ENCODE measurements at places on chromosomes 16 and 17. TPM values are rescaled to one million over a fixed set of nuclear protein-coding genes. Genes with fewer than 3 reads are reported as not detected.

MRPS23 gene
- 9.9 TPM for polyA plus RNA-seq

CASKIN1 gene
- polyA plus RNA-seq = 0.33 TPM

GRCh38 chr17:20995873-20996723, 46.7 kb downstream of the USP22 start:
- no peak for DNase-seq

IGFALS gene
- polyA plus RNA-seq = 0.59 TPM

DNA sequence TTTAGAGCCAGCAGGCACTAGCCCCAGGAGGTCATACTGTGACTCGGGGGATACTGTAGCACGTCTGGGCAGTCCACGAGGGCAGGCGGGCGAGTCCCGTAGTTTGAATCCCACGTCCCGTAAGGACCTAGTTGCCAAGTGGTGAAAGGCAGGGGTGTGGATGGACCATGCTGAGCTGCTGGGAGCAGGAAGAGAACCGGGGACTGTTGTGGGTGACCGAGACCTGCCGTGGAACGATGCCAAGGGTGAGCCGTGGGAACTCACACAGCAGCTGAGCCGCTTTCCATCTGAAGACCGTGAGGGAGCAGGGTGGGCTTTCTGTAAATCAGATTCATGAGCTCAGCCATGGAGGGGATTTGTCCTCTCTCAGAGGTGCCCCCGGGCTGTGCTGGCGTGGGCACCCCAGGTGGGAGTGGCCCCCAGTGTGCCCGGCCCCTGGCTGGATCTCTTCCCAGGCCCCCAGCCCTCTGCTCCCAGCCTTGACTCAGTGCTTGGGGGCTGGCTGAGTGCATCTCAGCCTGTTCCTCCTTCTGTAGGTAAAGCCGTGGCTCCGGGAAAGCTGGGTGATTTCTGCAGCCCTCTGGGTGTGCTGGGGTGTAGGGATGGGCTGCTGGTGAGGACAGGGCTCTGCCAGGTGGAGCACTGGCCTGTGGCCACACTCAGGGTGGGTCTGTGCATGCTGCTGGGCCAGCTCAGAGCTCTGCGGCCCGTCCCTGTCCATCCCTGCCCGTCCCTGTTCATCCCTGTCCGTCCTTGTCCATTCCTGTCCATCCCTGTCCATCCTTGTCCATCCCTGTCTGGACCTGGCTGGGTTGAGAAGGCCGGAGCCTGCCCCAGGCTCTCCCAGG, 13.6 kb downstream of the ASPSCR1 start:
- no peak for DNase-seq

DNA sequence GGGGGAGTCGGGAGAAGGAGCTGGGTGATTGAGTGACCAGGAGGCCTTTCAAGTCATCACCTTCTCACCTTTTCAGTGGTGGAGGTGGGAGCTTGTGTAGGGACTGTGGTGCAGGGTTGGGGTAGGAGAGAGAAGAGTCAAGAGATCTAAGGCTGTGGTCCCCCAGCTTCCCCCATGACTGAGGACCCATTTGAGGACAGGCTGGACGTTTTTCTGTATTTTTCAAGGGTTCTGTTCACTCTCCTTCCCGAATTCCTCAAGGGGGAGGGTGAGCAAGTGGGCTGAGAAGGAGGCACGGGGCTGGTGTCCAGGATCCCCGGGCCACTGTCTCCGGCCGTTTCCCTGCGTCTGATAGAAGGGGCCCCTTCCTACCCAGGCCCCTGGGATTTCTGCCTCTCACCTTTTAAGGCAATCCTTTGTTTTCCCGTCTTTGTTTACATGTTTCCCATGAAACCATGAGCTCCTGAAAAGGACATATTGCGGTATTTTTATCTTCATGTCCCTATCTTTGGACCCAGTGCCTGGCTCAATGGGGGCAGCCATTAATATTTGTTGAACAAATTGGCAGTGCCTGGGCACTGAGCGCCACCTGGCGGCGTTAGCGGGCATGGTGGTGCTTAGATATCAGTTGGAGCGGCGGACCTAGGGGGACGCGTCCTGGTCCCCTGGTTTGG, 9.2 kb upstream of the CD300A start:
- DNase-seq = peak; percentile 84

TNFRSF12A gene
- polyA plus RNA-seq = 215 TPM

DNA sequence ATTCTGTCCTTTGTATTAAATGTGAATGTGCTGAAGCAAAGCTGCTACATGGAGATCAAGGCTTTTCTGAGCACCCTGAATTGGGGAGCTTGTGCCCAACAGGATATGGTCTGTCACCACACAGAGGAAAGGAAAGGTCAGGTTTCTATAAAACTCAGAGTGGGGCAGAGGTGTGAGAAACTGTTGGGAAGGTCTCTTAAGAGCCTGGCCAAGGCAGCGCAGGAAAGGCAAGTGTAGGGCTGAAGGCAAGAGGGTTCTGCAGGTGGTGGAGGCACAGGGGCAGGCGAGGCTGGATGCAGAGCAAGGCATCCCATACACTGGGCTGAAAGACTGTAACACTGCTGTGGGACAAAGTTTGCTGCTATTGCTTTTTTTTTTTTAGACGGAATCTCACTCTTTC, 8.1 kb downstream of the COX6A2 start:
- no peak for DNase-seq

- DNase-seq = no peak
These were observed 207.9 kb downstream of the TANC2 start for GRCh38 chr17:63173903-63174302.

SLC52A1 gene
- not detected for polyA plus RNA-seq

DNA sequence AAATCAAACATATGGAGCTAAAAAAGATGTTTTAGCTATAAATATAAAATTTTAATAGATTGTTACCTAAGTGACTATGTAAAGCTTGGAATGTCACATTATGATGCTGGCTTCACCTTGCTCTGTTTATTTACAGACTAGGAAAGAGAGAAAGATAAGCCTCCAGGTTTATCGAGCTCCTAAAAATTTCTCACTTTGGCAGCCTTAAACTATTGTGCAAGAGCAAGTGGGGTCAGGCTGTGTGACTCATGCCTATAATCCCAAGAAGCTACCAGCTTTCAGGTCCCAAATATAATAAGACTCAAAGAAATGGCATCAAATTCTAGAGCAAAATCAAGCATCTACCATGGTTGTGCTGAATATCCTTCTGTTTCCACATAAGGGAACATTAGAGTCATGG, 34.3 kb upstream of the PRSS54 start:
- DNase-seq = no peak

VAT1L gene
- 0.19 TPM for polyA plus RNA-seq

- DNase-seq = no peak
These were observed 37.9 kb downstream of the DHRS7B start for GRCh38 chr17:21164620-21165019.

CNTNAP4 gene
- polyA plus RNA-seq = not detected

SLC43A2 gene
- 3.9 TPM for polyA plus RNA-seq

DNA sequence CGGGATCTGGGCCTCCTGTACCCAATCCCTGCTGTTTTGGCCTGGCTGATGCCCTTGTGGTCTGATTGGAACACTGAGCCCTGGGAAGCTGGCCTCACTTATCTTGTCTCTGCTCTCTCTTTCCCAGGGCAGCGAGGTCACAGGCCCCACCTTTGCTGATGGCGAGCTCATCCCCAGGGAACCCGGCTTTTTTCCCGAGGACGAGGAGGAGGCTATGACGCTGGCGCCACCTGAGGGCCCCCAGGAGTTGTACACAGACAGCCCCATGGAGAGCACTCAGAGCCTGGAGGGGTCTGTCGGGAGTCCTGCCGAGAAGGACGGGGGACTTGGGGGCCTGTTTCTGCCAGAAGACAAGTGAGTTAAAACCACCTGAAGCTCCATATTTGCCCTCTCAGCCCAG, 126.0 kb downstream of the RAB11FIP4 start:
- no peak for DNase-seq

HSPB9 gene
- polyA plus RNA-seq = 0.29 TPM

DNA sequence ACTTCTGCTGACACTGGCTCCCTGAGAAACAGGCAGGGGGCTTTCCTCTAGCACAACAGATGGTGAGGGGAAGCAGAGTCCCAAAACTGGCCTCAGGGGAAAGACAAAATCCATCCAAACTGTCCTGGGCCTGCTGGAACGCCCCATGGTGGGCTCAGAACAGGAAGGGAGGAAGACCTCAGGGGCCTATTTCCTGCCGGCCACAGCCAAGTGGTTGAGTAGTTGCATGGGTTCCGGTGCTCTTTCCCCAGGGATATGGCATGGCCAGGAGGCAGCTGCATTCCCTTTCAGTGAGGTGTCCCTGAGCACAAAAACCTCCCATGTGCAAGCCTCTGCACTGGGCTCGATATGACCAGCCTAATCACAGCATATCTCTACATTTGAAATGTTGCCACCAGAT, 303.0 kb upstream of the IRX5 start:
- DNase-seq = no peak

GRCh38 chr17:64097196-64097936, 32.6 kb downstream of the ERN1 start:
- DNase-seq = no peak

IKZF3 gene
- polyA plus RNA-seq = 0.22 TPM

DNA sequence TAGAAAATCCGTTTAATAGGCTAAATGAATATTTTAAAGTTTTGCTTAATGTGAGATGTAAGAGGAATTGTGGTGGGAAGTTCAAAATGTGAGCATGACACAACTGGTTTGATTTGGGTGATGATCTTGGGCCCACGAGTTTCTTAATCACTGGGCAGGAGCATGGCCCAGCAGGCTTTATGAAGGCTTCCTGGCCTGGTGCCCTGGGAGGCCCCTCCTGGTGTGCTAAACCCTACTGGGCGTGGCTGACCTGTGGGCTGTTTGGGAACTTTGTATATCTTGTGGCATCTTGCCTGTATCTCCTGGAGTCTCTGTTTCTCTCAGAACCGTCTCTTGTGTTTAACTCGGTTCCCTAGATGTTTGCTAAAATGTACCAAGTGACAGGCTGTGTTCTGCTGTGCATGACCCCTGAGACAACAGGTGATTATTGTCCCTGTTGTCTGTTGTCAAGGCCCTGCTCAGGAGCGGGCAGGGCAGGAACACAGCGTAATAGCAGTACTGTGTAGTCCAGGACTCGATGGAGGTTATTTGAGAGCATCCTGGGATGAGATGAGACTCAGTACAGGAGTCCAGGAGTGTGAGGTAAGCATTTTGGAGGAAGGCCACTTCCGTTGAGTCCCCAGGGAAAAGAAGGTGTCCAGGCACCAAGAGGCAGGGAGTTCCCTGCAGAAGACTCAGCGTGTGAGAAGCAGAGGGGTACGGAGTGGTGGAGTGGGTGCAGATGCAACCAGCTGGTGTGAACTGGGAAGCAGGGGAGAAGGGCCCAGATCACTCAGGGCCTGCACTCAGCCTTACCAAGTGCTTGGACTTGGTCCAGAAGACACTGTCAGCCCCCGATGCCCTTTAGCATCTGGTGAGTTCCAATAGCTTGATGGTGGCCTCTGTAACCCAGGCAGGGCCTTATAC, 48.5 kb downstream of the B9D1 start:
- no peak for DNase-seq

ZNRF1 gene
- 20.0 TPM for polyA plus RNA-seq

NLGN2 gene
- polyA plus RNA-seq = 7.6 TPM

- DNase-seq = no peak
These were observed 239 bp upstream of the CA7 start for GRCh38 chr16:66844009-66844341.

DNA sequence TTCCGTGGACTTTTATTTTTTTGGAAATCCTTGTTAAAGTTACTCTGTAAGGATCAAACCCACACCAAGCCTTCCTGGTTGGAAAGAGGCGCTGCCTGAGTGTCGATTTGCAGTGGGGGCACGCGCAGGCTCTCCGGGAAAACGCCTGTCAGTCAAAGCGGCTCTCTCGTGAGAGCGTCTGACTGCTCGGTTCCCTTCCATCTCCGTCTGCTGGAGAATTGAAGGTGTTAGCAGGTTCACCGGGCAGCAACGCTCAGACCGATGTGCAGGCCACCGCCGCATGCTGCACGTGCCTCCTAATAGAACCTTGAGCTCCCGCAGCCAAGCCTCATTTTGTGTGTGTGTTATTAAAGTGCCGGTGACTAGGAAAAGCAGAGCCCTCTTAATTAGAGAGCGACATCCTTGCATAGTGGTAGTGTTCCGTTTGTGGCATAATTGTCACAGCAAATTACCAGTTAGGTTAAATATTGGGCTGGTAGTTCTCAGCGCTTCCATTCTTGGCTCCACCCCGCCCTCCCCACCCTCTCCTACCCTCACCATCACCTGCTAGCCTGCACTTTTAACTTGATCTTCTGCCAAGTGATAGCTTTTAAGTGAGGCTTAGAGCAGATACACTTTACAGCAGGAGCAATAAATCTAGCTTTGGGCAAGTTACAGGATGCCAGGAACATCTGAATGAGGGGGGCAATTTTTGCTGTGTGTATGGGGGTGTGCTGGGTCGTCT, 75.5 kb downstream of the RPA1 start:
- no peak for DNase-seq

DNA sequence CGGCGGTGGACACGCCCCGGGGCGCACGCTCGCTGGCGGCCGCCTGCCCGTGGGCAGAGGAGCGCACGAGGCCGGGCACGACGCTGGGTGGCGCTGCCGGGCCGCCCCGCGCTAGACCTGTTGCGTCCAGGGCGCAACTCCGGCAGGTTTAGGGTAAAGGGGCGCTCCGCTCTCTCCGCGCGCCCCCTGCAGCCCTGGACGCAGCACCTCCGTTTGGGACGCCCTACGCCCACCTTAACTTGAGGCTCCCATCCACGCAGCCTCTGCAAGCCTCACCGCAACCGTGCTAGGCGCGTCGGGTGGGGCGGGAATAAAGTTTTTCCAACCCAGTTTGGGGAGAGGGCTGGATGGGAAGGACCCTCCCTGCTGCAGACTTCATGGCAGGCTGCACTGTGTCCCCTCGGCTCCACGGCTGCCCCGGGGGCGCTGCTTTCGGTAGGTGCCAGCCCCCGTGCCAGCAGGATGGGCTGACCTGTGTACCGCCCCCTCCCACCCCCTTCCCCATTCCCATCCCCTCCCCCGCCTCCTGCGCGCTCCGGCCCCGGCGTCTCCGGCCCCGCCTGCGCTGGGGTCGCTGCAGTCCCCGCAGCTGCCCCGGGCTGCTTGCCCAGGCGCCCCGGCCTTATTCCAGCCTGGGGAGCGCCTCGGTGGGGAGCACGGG, at the start of gene SYT17:
Gene SYT17 (plus strand): TSS at position 531 of the 661 bp plus-strand sequence. CDS start 407 bp downstream, outside the sequence.
- DNase-seq = peak; percentile 77

- no peak for DNase-seq
These were observed 4.1 kb downstream of the KRT10 start for GRCh38 chr17:40818343-40818732.

DNA sequence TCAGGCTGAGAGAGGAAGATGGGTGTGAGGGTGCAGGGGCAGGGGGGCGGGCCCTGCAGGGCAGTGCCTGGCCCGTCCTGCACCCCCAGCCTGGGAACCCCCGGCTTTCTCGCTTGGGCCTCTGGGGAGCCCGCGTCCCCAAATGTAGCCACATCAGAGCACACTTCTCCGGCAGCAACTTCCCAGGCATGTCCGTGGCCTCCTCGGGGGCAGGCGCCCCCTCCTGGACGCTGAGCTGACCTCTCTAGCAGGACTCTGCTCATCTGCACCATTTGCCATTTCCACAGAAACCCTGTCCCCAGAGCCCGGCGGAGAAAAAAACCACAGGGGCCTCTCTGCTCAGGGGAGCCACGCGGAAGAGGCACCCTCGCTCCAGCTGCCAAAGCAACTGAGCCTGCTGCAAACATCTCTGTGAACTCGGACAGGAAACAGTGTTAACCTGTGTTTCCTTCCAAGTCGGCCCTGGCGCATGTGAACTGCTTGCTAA, 63.4 kb downstream of the KLHDC4 start:
- peak; percentile 41 for DNase-seq

- peak; percentile 23 for DNase-seq
These were observed 1.2 kb upstream of the YPEL2 start for GRCh38 chr17:59330053-59330942.

CD7 gene
- 0.66 TPM for polyA plus RNA-seq

NPIPB6 gene
- 0.22 TPM for polyA plus RNA-seq

CDC6 gene
- 1.8 TPM for polyA plus RNA-seq

Measured in heart right ventricle (tissue), 16 donors.